Cardiac fibroblast (primary cell): ENCODE measurements at places on chromosomes 1 and 21.

- DNase-seq: no peak
These were observed 51.1 kb upstream of the NEK2 start for GRCh38 chr1:211726467-211726995.

- DNase-seq: peak; percentile 53
These were observed 99.6 kb downstream of the DENND1B start for GRCh38 chr1:197675583-197676208.

DNA sequence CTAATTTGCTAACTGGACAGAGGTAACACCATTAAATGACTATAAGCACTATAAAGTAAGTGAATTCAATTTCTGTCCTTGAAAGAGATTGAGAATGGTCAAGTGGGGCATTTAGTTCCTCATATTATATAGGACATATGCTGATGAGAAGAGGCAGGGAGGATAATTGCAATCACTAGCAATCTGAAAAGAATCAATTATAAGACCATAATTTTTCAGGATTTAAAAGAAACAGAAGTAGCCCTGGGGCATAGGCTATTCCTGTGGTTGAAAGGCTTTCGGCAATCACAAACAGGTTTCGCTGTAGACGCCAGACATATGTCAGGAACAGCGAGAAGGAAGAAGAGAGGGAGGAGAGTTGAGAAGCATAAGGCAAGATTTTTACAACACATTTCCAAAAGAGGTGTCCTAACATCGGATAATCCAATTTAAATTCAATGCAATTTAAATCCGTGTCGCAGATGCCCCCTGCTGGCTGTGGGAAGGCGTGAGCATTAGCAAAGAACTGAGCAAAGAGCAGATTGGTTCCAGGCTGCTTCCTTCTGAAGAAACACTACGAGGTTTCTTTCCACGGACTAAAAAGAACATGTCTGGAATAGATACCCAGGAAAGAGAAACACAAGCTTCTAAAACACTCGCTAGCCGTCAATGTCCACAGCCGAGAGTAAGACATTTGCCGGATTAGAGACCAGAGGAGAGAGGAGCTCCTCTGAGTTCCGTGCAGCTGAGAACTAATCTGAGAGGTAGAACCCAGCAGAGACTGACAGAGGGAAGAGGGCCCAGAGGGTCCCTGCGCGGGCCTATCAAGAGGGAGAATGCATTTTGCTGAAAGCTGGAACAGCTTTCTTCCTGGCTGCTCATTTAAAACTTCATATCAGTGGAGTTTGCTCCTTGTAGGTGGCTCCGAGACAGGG lies 27.9 kb downstream of the RGS5 start:
- DNase-seq: peak; percentile 90

- DNase-seq: no peak
These were observed 186.6 kb downstream of the KAZN start for GRCh38 chr1:14784790-14785773.

DNA sequence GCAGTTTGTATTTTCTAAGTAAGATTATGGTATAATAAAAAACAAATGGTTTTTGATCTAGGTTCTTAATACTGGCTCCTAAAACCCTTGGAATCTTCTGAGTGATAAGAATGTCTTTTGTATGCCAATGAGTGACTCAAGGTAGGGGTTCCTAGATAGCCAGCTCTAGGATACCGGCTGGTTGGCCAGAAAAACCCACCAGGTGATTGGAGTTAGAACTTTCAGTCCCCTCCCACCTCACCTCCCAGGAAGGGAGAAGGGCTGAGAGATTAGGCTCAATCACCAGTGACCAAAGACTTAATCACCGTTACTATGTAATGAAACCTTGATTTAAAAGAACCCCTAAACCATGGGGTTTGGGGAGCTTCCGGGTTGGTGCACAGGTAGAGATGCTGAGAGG lies 8.7 kb upstream of the BRDT start:
- DNase-seq: no peak

DNA sequence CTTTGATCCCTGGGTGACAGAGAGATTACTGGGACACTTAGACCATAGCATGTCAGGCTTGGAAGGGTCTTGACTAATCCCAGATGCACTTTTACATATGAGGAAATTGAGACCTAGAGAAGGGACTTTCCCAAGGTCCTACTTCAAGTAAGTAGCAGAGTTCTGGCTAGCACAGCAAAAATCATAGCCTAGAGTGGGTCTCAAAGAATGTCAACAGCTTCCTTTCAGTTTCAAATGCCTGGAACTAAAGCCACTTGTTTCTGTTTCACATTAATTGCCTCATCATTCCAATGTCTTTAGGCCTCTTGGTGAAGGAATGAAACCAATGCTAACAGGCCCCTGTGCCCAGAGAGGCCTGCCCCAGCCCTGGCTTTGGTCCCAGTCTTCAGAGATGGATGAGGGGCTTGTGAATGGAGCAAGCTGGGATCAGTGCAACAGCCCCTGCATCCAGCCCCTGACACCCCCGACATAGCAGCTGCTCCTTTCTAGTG lies 26.6 kb downstream of the ATF3 start:
- peak; percentile 57 for DNase-seq

DNA sequence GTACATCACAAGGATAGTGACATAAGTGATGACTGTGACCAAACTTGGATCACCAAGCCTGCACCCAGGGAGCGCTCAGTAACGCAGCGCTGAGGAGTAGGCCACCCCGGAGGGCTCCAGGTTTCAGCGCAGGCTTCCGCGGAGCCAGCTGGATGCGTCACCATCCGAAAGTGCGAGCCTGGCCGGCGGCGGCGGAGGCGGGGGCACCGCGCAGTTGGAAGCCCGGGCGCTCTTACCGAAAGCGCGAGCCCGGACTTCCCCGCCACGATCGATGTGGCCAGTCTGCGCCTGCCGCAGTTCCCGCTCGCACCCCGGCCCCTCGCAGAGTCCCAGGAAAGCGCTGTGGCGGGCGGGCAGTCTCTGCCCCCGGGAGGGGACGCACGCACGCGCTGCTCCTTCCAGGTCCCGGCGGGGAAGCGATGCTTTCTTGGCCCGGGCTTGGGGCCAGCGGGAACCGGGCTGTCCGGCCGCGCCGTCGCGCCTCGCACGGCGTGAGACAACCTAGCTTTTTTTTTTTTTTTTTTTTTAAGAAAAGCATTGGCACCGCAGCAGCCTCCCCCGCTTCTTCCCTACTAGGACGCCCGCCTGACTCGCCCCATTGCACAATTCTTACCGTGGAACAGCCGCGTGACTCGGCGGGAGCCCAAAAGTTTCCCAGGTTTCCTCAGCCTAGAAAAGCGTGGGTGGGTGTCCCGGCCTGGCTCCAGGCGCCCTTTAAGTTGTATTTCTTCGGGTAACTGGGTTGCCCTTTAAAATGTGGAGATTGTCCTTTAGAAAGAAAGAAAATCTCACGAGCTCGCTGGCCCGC lies 36.4 kb upstream of the JAK1 start:
- DNase-seq: peak; percentile 89

- DNase-seq: peak; percentile 79
These were observed 2.4 kb upstream of the NAV1 start for GRCh38 chr1:201536558-201536957.

DNA sequence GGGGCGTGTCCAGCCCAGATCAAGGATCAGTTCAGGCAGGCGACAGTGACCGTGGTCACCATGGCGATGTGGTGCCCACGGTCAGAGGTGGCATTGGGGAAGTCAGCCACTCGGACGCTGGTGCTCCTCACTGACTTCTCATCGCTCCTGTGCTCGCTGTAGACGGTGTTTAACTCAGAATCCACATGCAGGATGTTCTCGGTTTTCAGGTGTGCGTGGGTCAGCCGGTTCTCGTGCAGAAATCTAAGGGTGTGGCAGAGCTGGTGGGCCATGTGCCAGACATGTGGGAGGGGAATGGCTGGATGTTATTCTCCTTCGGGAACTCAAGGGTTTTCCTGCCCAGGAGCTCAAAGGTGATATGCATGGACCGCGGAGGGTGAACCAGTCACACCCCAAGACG lies 11.7 kb downstream of the OR2AJ1 start:
- no peak for DNase-seq

- DNase-seq: peak; percentile 32
These were observed 462.6 kb upstream of the RUNX1 start for GRCh38 chr21:35511696-35512162.

- DNase-seq: no peak
These were observed 72.3 kb upstream of the SLFNL1 start for GRCh38 chr1:41093826-41094225.

- no peak for DNase-seq
These were observed 383.6 kb downstream of the PLA2G4A start for GRCh38 chr1:187212377-187212776.

- DNase-seq: no peak
These were observed 363 bp downstream of the PLA2G5 start for GRCh38 chr1:20070357-20070756.

DNA sequence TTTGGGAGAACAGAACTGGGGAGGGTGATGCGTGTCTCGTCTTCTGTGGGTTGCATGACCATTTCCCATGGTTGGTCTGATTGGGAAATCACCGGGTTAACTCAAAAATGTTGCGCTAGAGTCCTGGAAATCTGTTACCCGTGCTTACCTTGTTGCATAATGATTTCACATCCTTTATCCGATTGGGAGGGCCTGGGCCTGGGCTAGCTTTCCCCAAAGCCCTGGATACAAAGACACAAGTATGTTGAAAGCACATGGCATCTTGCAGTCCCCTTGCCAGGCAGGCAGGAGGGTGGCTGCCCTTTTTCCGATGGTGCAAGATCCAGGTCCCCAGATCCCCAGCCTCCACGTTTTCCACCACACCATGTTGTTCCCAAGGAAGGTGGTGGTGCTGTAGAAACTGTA lies 582 bp downstream of the TRPM2 start:
- DNase-seq: no peak

DNA sequence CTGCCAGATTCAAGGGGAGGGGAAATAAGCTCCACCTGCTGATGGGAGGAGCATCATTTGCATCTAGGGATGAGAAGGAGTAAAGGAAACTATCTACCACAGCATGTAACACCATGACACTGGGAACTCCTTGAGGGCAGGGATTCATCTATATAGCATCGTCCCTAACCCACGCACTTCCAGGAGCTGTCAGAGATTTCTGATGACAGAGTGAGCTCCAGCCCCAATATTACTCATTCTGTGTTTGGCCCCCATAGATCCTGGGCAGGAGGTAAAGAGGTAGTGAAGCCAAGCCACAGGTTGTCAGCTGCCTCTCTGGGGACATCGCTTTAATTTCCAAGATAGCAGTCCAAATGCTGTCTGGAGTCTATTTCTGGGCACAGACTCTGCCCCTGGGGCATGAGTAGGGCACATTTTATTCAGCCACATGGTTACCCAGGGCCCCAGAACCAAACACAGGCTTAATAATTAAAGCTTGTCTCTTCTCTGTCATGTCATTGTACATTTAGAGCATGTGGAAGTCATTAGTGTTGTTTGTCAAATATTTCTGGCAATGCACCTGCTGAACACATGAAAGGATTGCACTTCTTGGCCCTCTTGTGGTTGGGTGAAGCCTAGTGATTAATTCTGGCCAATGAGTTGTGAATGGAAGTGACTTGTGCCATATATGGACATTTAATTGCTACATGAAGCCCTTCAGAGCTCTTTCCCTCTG lies 105.9 kb upstream of the POU3F1 start:
- no peak for DNase-seq

DNA sequence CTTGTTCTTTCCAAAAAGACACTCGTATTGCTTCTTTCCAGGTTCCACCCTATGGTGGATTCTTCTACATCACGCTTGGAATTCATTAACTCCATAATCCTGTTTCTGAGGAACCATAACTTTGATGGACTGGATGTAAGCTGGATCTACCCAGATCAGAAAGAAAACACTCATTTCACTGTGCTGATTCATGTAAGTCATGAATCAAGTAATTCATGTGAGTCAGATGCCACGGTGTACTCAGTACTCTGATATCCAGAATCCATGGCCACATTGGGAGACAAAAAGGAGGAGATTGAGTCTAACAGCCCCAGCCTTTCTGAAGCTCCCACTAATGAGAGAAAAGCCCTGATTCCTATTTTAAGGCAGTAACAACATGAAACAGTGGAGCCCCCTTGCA lies 7.4 kb downstream of the CHI3L2 start:
- no peak for DNase-seq

GRCh38 chr1:30437059-30437576 lies 286.3 kb downstream of the MATN1 start:
- DNase-seq: no peak

DNA sequence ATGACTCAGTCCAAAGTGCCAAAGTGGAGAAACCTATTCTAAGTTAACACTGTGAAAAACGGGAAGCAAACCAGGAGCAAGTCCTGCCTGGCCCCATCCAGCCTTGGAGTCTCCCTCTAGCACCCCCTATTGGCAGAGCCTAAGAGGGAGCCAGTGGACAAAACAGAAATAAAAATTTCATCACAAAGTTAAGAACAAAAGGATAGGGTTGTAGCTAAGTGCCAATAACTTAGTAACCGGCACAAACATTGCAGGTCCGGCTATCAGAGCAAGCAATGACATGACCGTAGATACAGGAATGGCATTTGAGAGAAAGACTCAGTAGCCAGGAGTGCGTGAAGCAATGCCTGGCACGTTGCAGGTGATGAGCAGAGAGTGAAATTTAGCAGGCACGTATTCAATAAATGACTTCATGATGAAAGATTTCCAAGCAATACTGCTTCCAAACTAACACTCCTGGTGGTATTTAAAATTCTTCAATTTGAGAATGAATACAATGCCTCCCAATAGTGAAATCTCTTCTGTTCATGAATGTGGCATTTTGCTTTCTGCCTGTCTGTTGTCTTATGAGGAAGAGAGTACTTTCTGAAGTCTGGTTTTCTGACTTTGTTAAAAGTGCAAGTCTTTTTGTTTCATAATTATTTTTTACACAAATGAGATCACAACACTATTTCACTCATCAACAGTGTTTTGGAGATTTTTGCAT lies 391.0 kb downstream of the OMA1 start:
- DNase-seq: peak; percentile 1

GRCh38 chr1:197150336-197151005 lies 4.0 kb upstream of the ASPM start:
- DNase-seq: no peak

GRCh38 chr1:50426108-50426700 lies 3.0 kb upstream of the DMRTA2 start:
- DNase-seq: no peak

GRCh38 chr1:209850342-209850979 lies 22.7 kb downstream of the UTP25 start:
- peak; percentile 79 for DNase-seq

DNA sequence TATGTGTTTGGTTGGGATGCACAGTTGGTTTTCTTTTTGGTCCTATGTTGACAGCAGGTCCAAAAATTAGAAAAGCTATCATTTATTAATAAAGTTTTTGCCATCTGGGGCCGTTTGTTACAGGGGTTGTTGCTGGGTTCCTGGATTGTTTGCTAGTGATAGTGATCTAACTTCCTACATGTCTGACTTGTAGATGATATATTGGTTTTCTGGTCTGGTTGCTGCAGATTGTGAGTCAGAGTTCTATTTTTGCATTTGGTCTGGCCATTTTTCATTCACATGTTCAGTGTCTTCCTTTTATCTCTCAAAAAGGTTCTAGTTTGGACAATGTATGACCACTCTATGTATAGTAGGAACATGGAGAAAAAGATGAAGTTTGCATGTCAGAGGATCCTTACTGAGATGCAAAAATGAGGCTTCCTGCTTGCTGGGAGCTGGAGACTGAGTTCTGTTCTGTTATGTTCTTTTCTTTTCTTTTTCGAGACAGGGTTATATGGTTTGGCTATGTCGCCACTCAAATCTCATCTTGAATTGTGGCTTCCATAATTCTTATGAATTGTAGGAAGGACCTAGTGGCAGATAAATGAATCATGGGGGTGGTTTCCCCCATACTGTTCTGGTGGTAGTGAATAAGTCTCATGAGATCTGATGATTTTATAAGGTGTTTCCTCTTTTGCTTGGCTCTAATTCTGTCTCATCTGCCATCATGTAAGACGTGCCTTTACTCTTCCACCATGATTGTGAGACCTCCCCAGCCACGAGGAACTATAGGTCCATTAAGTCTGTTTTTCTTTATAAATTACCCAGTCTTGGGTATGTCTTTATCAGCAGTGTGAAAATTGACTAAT lies 4.2 kb upstream of the NVL start:
- peak; percentile 2 for DNase-seq
